ENCODE measurements at places on chromosomes 5 and 9. TPM values are rescaled to one million over a fixed set of nuclear protein-coding genes. Genes with fewer than 3 reads are reported as not detected.
A peak's percentile ranks its signal among the peaks of the same experiment; 100 is the strongest.

DNA sequence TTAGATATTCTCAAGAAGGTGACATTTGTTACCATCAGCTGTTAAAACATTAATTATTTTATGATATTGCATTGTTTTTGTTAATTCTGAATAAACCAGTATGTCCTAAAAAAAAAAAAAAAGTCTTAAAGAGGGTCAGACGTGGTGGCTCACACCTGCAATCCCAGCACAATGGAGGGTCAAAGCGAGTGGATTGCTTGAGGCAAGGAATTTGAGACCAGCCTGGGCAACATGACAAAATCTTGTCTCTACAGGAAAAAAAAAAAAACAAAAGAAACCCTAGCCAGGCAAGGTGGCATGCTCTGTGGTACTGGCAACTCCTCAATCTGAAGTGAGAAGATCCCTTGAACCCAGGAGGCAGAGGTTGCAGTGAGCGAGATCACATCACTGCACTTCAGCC lies 46.8 kb downstream of the CYLC2 start:
- DNase-seq: no peak

DNA sequence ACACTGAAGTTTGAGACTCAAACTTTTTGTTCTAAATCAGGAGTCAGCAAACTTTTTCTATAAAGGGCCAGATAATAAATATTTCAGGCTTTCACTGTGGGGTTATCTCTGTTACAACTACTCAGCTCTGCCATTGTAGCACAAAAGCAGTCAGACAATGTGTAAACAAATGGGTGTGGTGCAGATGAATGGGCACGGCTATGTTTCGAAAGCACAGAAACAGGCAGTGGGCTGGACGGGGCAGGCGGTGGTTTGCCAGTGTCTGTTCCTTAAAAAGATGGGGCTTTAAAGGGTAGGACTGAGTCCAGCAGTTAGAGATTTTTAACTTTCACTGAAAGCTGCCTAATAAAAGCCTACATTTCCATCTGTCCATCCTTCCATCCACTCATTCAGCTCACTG lies 48.9 kb downstream of the PFDN1 start:
- peak; percentile 35 for DNase-seq

GRCh38 chr5:151917904-151918303 lies 6.7 kb downstream of the GLRA1 start:
- no peak for DNase-seq

DNA sequence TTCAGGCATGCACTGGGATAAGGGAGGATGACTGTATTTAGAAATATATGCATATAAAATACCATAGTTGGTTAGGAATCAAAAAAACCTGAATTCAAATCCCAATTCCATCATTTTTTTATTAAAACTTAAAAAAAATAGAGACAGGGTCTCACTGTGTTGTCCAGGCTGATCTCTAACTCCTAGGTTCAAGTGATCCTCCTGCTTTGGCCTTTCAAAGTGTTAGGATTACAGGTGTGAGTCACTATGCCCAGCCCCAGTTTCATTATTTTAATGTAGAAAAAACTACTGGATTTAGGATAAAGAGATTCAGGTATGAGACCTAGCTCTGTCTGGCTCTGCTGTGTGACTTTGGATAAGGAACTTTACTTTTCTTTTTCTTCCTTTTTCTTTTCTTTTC lies 3.3 kb upstream of the LARP1 start:
- no peak for DNase-seq

GRCh38 chr5:179397516-179397915 lies 52.3 kb upstream of the ADAMTS2 start:
- no peak for DNase-seq

DNA sequence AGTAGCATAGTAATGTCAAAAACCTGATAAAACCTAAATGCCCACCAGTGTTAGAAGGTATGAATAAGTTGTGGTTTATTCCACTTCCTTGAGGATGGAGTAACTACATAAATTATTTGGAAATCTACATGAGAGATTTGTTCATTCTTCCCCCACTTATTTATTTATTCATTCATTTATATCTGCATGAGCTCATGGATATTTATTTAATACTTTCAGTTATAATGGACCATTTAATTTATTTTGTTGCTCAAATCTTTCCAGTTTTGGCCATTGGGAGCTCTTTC lies 223.8 kb upstream of the S1PR3 start:
- DNase-seq: peak; percentile 47

The TLX3 gene
- not detected for total RNA-seq

DNA sequence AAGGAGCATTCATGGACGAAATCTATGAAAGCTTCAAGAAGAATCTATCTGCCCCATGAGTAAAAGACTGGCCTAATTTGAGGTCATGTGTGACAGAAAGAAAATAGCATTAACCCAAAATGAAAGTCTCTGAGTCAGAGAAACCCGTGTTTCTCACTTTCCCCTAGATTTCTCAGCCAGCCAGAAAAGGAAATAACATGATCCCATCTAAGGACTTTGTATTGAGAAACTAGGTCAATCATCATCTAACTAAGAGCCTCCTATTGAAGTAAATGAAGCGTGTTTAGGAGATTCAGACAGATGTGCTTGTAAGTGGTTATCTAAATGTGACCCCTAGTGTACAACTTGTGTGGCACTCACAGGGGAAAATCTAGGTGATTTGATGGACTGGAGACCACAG lies 77.3 kb upstream of the ZNF366 start:
- peak; percentile 57 for DNase-seq

DNA sequence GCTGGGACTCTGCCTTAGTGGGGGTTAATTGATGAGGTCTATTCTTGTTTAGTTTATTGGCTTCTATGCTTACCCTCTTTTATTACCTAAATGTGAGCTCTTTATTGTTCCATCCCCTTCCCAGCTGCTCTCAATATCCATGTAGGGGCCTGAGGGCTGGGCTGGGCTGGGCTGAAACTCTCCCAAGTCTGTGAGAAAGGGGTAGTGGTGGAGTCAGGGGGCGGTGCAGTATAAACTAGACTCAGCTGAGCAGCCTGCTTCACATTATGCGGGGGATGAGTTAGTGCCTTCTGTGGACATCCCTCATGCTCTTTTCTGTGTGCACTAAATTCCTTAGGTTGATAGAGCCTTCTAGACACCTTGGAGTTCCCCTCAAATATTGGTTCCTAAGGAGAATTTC lies 451.8 kb upstream of the PTGER4 start:
- no peak for DNase-seq

The CCL27 gene
- not detected for total RNA-seq

GRCh38 chr9:35517552-35518224 lies 27.8 kb downstream of the RUSC2 start:
- no peak for DNase-seq

The TAF1L gene
- total RNA-seq: under 0.01 TPM

DNA sequence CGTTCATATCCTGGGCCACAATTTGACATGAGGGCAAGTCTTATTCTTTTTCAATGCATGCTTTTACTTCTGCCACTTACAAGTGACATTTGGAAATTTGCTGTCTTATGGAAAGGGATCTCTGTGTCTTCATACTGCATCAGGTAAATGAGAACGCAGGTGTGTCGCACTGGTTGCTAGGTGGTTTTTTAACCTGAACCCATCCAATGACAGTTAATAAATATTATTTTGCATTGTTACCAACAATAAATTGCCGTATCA lies 1.1 kb downstream of the ADAMTS16 start:
- no peak for DNase-seq

- no peak for DNase-seq
These were observed 59.6 kb downstream of the C9orf152 start for GRCh38 chr9:110148384-110148783.

DNA sequence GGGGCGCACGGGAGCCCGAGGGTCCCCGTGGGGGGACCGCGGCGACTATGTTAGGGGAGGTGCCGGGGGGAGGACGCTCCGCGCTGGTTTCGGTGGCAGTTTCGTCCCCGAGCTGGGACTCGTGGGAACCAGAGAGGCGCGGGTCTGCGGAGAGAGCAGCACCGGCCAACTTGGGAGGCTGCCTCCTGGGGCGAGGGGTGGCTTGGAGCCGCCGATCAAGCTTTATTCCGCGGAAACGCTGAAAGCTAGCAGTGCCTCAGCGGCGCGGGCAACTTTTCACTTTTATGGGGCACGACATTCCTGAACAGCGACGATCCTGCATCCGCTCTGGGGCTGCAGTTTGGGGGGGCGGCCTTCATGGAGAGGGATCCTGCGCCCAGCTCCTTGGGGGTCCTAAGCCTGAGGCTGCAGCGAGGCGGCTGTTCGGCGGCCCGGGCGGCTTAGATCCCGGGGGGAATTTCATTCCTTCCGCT lies 369 bp downstream of the OCLN start:
- DNase-seq: no peak

GRCh38 chr5:9833871-9834270 lies 203.7 kb upstream of the TAS2R1 start:
- no peak for DNase-seq

GRCh38 chr9:21970800-21971640 lies 23.2 kb downstream of the CDKN2A start:
- DNase-seq: no peak

DNA sequence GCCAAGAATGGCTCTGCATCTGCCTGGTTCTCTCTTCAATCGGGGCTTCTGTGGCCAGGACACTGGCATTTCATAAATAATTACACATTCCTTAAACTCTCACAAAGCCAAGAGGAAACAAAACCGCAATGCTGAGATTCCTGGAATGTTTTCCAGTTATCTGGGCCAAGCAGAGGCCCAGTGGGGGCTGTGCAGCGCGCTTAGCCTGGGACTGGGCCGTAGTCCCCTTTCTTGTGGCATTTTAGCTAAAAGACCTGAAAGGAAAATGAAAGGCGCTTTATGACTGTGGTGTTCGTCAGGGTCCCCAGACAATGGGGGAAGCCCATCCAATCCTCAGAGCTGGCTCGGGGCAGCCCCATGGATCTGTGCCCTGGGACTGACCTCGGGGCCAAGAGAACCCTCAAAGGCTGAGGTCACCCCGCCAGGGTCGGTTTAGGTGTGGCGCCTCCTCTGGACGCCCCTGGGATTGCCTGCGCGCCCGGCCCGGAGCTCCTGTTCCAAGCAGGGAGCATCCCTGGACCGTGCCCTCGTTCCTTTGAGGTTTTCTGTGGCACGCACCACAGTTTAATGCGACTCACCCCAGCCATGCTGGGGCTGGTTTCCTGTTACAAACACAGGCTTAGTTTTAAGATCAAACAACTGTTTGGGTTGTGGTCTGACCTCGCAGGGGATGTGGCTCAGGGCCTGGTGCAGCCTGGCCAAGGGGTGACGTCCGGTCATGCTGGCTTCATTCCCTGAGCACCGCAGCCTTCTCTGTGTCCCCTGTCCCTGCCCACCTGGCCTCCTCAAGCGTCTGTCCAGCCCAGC lies 51.5 kb upstream of the NKD2 start:
- DNase-seq: peak; percentile 84

DNA sequence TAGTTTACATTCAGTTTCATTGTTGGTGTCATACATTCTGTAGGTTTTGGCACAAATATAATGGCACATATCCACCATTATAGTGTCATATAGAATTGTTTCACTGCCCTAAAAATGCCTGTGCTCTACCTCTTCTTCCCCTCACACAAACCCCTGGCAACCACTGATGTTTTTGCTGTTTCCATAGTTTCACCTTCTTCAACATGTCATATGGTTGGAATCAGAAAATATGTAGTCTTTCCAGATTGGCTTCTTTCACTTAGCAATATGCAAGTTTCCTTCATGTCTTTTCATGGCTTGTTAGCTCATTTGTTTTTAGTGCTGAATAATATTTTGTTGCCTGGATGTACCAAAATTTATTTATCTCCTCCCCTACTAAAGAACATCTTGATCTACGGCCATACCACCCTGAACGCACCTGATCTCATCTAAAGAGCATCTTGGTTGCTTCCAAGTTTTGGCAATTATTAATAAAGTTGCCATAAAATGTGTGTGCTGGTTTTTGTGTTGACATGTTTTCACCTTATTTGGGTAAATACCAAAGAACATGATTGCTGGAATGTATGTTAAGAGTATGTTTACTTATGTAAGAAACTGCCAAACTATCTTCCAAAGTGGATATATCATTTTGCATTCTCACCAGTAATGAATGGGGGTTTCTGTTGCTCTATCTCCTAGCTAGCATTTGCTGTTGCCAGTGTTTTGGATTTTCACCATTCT lies 17.0 kb upstream of the CDK20 start:
- no peak for DNase-seq

The IL13 gene
- total RNA-seq: not detected

DNA sequence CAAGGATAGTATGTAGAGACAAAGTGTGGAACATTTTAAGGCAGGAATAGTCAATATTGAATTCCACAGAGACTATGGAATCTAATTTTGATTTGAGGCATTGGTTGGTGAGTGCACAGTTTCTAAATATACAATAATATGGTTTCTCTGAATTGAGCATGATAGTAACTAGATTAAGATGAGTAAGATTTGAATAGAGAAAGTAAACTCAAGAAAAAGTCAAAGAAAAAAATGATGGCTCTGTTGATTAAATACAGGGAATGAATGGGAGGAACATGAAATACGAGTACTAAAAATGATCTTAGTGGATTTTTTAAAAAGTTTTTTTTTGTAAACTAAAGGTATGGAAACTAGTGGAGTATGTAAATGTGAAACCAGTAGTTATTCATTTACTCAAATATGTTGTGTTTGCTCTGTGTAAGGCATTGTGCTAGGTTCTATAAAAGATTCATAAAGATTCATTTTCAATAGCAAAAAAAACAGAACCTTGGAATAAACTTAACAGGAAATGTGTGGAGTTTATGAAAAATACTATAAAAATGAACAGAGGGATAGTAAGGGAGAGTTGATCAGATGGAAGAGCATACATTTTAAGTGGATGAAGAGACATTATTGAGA lies 101.2 kb downstream of the ZCCHC7 start:
- DNase-seq: no peak

The EIF4EBP3 gene
- 1.8 TPM for total RNA-seq

DNA sequence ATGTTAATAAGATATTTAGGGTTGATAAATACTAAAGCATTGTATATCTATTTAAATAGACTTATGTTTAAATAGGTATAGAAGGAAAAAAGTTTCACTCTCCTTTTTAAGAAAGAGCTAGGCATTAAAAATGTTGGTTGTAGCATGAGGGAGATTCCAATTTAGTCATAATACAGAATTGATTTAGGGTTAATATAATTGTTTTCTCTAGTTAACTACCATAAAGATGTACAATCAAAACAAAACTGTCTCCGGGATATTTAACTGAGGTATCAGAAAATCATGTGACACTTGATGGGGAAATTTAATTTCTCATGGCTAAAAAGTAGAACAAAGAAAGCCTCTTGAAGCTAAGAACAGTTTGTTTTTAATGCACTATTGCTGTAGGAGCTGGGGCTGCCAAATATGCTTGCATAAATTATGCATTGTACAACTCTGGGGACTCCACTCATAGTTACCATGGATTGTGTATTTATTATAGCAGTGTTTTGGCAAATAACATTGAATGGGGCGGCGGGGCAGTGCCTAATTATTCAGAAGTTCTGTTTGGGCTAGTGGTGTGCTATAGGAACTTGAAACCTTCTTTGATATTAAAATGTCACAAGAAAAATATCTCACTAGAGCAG lies 44.2 kb downstream of the SMC2 start:
- no peak for DNase-seq

- DNase-seq: peak; percentile 36
These were observed 1.0 kb downstream of the EGR1 start for GRCh38 chr5:138466125-138466899.

The PCBD2 gene
- 2.8 TPM for total RNA-seq

All from fibroblast of lung (primary cell).